Thymus (tissue), 14 donors: ENCODE measurements at places on chromosomes 1 and 21.
A peak's percentile ranks its signal among the peaks of the same experiment; 100 is the strongest.

DNA sequence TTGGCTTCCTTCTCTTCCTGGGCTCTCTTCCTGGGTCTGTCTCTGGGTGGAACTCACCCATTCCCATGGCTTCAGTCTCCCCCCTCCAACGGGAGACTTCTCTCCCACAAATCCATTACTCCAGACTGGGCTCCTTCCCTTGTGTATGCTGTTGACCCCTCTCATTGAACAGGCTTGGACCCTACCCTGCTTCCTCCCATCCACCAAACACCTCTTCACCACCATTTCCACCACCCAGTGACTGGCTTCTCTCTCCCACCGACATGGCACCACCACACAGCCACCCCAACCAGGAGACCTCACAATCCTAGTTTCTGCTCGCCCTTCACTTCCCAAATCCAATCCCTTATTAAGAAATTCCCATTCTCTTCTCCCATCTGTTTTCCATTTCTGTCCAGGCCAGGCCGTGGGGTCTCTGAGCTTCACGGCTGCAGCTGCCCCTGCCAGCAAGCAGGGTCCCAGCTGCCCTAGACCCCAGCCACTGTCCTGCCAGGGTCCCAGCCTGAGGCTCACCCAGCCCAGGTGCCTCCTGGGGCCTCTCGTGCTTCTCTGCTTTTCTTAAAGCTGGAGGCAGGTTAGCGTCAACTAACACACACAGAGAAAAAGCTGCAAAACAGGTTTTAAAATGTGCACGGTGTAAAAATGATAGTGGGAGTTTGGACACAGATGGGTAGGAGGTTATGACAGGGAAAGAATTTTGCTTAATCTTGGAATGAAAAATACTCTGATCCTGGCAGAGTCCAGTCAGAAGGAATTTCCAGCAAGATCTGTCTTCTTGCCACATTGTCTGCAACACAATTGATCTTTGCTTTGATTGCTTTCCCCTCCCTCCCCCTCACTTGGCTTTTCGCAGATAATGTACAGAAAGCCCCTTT, 383.8 kb upstream of the VAMP3 start:
- no peak for DNase-seq

DNA sequence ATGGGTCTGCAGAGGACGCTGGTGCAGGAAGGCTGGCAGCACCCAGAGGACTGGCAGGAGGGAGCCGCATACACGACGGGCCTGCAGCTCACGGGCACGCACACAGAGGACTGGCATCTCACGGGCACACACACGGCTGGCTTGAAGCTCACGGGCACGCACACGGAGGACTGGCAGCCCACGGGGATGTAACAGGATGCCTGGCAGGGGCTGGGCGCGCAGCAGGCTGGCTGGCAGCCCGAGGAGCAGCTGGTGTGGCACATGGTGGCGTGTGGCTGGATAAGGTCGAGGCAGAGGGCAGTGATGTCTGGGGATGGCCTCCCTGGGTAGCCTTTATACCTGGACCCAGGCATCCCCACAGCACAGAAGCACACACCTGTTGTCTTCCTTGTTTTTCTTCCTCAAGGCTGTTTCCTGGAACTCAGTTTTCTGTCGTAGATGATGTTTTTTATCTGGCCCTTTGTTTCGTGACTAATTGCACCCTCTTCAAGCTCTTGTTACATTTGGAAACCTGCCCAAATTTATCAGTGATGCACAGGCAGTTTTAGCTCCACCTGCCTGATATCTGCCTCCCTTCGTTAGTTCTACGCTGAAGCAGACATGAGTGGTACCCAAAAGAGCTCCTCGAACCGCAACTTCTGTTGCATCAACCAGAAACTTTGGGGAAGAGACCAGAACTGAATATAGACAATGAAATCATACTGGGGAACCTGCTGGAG, at the start of gene KRTAP12-1:
TSS of gene KRTAP12-1 (minus strand) at position 303 of the 719 bp plus-strand sequence. CDS start at position 263, 40 bp downstream.
- DNase-seq = no peak

DNA sequence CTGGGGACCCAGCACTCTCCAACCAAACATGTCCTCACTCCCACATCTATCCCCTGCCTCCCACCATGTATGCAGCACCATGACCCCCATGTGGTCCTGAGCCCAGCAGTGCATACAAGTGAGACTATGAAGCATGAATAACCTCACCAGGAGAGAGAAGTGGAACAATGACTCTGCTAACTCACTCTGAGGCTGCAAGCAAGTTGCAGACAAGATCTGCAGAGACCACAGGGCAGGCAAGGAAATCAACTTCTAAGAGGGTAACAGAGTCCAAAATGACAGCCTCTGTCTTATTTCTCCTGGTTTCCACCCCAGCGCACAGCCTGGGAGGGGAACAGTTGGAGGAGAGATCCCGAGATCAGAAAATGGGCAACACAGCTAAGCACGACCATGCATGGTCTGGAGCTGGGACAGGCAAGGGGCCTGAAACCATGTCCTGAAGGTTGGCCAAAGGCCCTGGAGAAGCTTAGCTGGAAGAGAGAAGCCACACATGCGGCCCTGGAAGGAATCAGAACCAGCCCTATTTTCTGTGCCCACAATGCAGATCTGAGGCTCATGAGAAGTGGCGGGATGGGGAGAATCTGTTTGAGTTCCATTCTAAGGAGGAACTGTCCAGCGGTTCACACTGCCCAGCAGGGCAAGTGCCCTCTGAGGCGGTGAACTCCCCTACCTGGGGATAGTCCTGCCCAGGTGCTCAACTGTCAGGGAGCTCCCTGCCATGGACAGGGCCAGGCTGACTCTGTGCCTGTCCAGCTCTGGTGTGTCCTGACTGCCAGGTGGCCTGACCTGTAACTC, 12.5 kb upstream of the REN start:
- no peak for DNase-seq

DNA sequence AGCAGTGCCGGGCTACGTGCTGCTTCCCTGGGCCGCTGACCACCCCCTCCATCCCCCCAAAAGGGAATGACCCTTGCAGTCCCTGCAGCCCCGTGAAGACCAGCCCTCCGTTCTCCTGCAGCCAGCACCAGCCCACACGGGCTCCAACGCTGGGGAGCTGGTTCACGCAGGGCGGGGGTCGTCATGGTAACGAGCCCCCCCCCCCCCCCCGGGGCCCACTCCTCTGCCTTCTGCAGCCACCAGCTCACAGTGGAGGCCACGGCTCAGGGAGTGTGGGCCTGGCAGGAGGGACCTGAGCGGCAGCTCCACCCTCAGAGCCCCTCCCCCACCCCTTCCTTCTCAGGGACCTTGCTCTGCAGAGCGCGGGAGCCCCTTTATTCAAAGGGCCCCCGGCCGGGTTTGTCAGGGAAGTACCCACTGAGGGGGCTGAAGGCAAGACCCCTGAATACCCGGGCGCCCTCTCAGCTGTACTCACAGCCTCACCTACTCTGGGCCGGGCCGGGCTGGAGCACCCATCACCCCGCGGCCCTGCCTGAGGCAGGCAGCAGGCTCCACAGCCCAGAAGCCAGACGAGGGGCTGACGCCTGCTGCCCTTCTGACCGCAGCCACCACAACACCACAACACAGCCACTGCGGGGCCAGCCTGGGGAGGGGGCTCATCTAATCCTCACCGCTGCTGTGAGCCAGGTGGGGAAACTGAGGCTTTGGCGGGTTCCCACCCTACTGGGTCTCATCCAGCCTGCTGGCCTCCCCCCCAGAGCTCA, 12.6 kb downstream of the MEGF6 start:
- DNase-seq = peak; percentile 68

- DNase-seq = no peak
These were observed 30.1 kb downstream of the SLC66A1 start for GRCh38 chr1:19342062-19342750.

- DNase-seq = peak; percentile 48
These were observed 23.6 kb downstream of the ZBTB18 start for GRCh38 chr1:244074559-244075171.

DNA sequence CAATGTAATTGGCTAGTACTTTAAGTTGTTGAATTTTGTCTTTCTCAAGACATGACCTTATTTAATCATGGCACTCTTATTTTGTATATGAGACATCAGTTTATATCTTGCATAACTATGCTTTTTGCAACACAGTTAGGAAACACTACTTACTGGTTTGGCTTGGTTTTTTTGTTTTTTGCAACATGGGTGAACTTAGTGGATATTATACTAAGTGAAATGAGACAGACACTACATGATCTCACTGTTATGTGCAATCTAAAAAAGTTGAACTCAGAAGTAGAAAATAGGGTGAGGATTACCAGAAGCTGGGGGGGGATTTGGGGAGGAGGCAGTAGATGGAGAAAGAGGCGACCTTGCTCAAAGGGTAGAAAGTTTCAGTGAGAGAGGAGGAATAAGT, 132.1 kb downstream of the PLA2G4A start:
- no peak for DNase-seq

DNA sequence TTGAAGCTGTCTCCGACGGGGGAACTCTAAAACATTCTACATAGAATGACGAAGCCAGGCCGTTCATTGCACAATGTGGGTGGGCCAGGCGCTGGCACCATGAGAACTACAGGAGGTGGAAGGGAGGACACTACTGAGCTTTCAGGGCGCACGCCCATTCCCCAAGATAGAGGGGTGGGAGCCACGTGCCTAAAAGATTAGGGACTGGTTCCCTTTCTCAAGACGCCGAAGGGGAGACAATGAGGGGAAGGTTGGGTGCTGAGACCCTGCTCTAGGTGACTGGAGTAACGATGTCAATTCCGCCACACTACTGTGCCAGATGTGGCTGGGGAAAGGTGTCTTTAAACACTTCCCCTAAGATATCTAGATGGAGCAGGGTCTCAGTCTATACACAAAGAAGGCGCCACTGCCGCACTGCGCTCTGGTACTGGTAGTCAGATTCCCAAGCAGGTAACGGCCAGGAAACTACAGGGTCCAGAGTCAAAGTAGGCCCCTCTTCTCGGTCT, 782 bp downstream of the CSDE1 start:
- DNase-seq = no peak

DNA sequence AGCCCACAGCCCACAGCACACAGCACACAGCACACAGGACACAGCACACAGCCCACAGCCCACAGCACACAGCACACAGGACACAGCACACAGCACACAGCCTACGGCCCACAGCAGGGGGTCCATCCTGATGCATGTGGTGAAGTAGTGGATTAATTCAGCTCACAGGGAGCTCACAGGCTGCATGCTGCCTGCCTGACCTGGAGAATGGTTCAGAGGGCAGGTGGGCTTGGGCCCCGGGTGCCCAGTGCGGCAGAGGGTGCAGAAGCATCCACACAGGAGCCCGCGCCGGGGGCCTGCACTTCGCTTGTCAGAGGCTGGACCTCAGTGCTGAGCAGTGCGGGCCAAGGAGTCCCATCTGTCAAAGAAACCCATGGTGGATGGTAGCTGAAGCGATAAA, 21.1 kb upstream of the AJAP1 start:
- DNase-seq = no peak

GRCh38 chr1:72229893-72230292, 52.4 kb downstream of the NEGR1 start:
- DNase-seq = no peak

- no peak for DNase-seq
These were observed 1.2 kb downstream of the AK5 start for GRCh38 chr1:77282866-77283539.

DNA sequence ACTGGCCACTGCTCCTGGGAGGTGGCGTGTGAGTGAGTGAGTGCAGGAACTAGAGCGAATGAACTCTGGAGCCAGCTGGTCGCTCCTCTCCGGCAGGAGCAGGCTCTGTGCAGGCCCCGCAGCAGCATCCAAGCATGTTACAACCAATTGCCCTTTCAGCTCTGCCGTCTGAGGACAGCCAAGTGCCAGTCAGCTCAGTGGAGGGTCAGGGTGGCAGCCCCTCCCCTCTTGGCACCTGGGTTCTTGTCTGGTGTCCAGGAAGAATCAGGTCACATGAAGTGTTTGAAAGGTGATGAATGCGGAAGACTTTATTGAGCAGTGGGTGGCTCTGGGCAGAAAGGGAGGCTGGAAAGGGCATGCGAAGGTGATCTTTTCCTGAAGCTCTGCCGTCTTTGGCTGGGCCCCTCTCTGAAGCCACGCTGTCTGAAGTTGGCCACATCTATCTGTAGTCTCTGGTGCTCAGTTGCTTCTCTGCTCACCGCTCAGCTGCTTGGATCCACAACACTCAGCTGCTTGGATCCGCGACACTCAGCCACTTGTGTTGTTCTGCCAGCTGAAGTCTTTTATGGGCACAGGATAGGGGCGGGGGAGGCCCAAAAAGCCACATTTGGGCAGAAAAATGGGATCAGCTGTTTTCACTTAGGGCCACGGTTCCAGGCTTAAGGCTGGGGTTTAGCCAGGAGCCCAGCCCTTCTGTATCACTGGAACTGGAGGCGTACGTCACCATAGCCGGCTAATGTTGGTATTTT, 139.8 kb downstream of the ADSS2 start:
- DNase-seq = no peak

DNA sequence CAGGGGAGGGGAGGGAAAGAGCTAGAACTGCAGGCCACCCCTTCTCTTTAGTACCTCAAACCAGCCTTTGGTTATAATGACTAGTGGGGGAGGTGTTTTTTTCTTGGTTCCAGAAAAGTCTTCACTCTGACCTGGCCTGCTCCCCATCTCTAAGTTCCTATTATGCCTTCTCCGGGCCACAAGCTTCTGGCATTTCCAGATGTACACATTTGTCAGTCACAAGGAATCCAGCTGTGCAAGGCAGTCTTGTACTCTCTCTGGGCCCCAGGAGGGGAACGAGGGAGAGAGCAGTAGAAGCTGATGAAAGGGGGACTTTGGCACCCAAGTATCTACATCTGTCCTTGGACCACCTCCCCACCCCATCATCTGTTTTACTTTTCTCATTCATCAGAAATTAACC, 2.7 kb upstream of the FALEC start:
- no peak for DNase-seq

- DNase-seq = peak; percentile 62
These were observed 5.2 kb upstream of the FOXD3 start for GRCh38 chr1:63316984-63317816.

DNA sequence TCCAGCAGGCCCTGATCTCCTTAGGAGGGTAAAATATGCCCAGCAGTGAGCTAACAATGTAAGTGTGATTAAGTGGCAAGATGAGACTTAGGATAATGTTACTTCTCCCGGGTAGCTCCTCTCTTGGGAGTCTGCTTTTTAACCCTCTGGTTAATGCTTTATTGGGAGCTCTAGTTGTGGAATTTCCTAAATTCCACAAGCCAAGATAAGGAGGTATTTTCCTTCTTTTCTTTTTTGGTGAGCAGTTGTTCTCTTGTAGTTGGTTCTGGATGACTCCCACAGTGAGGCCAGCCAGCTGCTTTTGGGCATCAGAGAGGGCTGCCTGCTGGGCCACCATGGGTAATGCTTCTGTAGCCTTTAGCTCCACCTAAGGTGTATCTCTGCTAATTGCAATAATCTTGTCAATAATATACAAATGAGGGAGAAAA, 19.3 kb downstream of the C1orf52 start:
- no peak for DNase-seq

GRCh38 chr1:54290506-54291184, 90.7 kb downstream of the MRPL37 start:
- no peak for DNase-seq

- no peak for DNase-seq
These were observed 7.8 kb upstream of the ADAM15 start for GRCh38 chr1:155043301-155043702.

DNA sequence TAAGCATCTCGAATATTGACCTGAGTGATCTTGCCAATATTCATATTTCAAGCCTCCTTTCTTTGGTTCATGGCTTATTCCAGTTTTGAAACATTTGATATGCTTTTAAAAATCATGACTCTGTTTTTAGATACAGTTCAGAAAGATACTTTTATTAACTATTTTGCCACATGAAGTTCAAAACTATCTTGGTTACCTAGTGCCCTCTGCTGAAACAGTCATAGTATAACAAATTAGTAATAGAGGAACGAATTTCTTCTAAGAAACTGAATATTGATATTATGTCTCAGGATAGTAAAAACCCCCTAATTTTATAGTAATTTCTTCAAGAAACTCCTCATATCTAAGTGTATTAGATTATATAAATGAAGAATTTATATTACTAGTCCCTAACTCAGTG, 52.6 kb upstream of the RC3H1 start:
- no peak for DNase-seq

- peak; percentile 67 for DNase-seq
These were observed 55.2 kb downstream of the SLC9A1 start for GRCh38 chr1:27099587-27100334.
